ENCODE measurements at places on chromosomes 2 and 18.

DNA sequence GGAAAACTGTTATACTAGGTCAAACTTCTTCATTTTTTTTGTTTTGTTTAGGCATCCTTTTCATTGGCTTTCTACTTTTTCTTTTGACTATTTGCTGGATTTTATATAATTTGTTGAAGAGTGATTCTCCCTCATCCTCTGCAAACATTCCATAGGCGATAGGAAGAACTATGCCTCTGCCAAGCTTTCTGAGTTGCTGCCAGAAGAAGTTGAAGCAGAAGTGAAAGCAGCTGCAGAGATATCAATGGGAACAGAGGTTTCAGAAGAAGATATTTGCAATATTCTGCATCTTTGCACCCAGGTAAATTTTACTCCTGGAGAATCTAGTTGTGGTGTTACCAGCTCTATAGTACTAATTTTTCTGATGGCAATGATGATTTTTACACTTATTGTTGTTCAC, 25.4 kb downstream of the NOP58 start:
- DNase-seq = no peak

GRCh38 chr18:75691483-75691882, 264.0 kb upstream of the SMIM21 start:
- DNase-seq = no peak

DNA sequence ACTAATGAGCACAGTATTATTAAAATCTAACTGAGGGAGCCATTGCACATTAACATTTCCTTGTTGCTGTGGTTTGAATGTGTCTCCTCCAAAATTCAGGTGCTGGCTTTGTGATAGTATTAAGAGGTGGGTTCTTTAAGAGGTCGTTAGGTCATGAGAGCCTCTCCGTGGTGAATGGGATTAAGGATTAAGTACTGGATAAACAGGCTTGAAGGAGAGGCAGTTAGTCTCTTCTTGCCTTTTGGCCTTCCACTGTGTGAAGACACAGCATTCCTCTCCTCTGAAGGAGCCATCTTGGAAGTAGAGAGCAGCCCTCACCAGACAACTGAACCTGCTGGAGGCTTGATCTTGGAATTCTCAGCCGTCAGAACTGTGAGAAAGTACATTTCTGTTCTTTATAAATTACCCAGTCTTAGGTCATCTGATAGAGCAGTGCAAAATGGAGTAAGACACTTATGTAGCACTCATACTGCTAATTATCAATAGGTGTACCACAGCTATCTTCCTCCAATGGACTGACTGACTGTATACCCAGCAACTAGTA, 182.7 kb downstream of the MYO3B start:
- no peak for DNase-seq

- DNase-seq = no peak
Observed at GRCh38 chr2:216551234-216552068, 52.8 kb downstream of the RPL37A start.

- DNase-seq = no peak
Observed at GRCh38 chr2:134413430-134413829, 159.6 kb downstream of the MGAT5 start.

- no peak for DNase-seq
Observed at GRCh38 chr18:45527891-45528290, 87.4 kb upstream of the SLC14A2 start.

DNA sequence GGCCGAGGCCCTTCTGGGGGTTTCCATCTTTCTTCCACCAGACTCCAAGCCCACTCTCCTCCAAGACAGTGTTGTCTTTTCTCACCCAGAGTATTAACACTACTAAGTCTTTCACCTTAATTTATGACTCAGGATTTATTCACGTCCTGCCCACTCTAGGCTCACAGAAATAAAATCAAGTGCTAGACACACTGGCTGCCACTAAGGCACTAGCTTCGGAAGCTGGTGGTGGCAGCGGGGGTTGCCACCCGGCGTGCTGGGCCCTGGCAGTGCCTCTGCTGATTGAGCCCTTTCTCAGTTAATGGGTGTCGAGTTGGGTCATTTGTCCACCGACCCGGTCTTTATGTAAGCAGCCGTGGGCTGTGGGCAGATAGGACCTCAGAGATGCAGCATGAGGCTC, 93.6 kb upstream of the FZD5 start:
- no peak for DNase-seq

GRCh38 chr2:196670342-196670741, 30.8 kb downstream of the CCDC150 start:
- no peak for DNase-seq

DNA sequence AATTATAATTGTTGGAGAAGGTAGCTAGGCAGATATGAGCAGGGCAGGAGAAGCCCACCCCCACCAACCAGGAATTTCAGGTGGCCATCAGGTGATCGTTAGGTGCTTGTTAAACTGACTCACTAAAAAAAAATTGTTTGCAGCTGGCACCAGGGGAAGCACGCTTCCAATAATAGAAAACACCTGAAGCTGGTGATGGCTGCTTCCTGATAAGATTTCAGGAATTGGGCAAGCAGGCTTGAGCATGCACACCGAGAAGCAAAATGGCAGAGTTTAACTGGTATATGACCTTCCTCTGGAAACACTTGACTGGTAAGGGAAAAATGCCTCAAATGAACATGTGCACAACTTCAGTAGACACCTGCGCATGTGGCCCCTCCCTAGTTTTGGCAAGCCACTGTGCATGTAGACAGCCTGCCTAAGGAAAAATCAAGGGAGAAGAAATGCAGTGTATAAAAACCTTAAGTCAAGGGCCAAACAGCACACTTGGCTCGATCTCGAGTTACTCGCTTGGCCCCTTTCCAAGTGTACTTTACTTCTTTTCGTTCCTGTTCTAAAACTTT, 292.8 kb downstream of the CCDC85A start:
- DNase-seq = no peak

DNA sequence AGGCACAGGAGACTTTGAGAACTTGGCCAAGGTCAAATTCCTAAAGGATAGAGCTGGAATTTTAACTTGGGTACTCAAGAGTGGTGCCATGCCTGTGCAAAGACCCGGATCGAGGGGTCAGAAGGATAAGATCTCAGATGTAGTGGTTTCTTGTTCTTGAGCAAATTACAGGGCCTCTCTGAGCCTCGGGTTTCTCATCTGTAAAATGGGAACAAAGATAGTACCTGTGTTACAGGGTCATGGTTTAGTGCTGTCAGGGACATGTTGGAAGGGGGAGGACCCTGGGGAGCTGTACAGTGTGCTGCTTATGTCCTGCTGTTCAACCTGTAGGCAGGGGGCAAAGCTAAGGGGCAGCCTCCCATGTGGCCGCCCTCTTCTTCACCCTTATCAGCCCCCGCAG, 173.5 kb upstream of the HAAO start:
- DNase-seq = no peak

DNA sequence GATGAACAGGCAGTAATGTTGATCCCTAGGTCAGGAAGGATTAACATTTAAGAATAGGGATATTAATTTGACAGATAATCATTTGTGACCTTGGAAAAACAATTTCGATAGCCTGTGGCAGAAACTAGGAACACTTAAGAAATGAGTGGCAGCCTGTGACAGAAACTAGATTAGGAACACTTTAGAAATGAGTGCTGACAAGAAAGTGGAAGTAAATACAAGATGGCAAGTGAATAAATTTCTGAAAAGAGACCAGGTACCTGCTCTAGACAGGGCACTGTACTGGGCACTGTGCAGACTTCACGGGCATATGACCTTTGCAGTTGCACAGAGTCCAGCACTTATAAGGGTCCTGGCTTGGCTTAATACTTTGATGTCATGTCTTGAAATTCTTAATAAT, 5.5 kb upstream of the HNRNPA3 start:
- no peak for DNase-seq

DNA sequence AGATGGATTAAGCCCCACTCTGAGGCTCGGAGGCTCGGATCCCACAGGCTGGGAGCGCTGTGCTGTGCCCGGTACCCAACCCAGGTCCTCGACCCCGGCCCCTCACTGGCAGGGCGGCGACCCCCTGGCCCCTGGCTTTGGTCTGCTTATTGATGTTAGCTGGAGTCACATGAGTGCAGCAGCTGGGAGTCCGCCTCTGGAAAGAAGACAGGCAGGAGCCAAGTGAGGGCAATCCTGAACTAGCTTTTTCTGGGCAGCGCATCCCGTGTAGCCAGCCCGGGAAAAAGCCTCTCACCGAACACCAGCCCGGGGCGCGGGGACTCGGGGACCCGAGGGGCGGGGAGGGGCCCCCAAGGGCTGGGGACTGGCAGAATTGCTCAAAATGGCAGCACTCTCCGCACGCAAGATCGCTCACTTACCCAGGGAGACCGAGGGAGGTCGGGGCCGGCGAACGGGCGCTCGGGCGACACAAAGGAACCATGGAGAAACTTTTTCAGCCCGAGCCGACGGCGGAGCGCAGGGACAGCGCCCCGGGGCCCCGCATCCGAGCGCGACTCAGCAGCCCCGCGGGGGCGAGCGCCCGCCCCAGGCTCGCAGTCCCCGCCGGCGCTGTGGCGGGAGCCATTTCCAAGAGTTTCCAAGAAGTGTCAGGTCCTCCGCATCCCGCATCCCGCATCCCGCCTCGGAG, 567 bp downstream of the TMEM200C start:
- no peak for DNase-seq

GRCh38 chr2:67528320-67528719, 131.2 kb downstream of the ETAA1 start:
- no peak for DNase-seq

DNA sequence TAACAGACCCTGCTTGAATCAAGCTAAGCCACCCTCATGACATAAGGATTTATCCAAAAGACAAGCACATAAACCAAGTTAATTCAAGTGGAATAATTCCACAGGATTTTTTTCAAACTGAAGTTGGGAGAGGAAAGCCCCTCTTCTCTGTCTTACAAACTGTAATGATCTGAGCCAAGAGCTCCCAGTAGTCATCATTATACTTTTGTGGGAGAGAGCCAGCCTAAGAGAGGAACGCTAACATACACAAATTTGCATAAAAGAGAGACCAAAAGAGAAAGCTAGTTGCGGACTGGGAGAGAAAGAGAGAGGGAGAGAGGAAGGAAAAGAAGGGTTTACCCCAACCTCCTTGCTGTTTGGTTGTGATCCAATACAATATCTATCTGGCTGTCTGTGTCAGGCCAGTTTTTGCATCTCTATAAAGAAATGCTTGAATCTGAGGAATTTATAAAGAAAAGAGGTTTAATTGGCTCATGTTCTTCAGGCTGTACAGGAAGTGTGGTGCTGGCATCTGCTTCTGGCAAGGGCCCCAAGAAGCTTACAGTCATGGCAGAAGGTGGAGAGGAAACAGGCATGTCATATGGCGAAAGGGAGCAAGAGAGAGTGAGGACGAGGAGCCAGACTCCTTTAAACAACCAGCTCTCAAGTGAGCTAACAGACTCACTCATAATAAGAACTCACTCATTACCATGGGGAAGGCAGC, 20.8 kb upstream of the PUM2 start:
- no peak for DNase-seq

GRCh38 chr2:233469261-233470010, 97.1 kb downstream of the USP40 start:
- no peak for DNase-seq

GRCh38 chr2:160042054-160042453, 20.4 kb downstream of the PLA2R1 start:
- DNase-seq = no peak

GRCh38 chr2:158879229-158879903, 84.2 kb downstream of the DAPL1 start:
- no peak for DNase-seq

- no peak for DNase-seq
Observed at GRCh38 chr2:133789743-133790142, 221.5 kb upstream of the NCKAP5 start.

GRCh38 chr2:198890490-198890889, 567.2 kb downstream of the SATB2 start:
- DNase-seq = no peak

All from T1000 (cell line).